Activated CD8-positive, alpha-beta memory T cell treated with anti-CD3 and anti-CD28 coated beads, Interleukin-2, amount 50 U/mL, for 4 hours (primary cell): ENCODE measurements at places on chromosomes 3 and 15.

DNA sequence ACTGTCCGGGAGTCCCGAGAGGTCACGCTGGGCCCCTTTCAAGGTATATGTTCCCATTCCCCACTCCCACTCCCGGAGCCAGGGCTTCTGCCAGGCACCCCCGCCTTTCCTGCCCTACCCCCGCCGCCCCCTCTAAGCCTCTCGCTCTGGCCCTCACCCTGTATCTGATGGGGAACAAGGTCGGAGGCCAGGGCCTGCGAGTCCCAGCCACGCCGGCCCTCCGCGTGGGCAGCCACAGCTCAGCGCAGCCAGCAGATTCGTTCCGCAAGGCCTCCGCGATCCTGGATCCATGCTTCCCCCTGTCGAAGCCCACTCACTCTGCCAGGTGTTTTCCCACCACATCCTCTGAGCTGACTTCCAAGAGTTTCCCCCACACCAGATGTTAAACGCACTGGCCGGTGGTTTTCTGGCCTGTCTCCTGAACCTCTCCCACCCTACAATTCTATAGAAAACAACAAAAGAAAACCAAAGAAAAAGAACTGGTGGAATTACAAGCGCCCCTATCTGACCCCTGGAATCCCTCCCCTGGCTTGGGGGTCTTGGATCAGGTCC is 303.7 kb downstream of the NTRK3 start:
- DNase-seq: no peak

DNA sequence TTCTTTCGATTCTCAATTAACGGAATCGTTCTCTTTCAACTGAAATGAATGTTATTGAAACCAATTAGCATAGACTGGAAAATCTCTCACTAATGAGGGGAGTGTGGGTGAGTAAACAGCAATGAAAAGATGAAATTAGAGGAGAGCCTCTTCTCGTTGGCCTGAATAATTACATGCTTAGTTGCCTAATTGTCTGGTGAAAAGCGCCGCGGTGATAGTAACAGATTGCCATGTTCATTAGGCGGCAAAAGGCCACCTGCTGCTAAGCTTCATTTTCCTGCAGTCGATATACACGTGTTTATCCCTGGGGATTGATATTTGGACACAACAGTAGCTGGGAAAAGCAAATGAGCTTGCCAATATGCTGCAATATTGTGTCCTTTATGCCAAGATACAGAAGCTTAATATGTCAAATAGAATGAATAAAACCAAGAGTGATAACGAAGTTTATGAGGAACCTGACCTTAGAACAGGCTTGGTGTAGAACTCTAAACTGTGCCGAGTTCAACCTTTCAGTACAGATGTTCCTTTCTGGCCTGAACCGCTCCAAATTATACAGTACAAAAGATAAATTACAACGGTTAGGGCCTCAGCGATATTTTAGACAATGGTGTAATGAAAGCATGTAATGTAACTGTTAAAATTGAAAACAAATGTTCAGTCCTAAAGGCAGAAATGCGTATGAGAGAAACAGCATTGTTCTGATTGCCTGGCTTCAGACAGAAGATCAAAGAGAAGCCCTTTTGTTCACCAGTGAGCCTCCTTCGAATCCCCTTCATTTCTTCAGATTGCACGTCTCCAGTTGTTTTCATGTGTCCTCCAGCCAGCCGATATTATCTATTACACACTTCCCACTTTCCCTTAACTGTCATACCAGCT is 185.2 kb downstream of the SHOX2 start:
- DNase-seq: no peak

- peak; percentile 24 for DNase-seq
Measured at GRCh38 chr3:31695280-31696008, 162.7 kb downstream of the STT3B start.

DNA sequence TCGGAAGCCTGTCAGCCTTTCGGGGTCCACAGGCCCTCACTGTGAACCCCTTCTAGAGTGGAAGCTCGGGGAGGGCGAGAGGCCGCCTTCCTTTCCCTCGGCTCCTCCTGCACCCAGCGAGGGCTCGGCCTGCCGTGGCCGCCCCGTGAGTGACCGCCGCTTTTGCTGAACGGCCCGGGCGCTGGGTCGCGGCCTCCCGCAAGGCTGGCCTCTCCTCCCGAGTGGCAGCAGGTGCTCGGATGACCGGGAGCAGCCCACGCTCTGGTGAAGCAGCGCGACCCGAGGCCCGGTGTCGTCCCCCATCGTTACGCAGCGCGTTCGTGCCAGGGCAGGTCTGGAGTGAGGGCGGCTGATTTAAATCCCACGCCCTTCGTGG is 53.8 kb downstream of the LRRK1 start:
- no peak for DNase-seq

GRCh38 chr3:133884887-133885711 is 10.6 kb downstream of the RAB6B start:
- DNase-seq: no peak

DNA sequence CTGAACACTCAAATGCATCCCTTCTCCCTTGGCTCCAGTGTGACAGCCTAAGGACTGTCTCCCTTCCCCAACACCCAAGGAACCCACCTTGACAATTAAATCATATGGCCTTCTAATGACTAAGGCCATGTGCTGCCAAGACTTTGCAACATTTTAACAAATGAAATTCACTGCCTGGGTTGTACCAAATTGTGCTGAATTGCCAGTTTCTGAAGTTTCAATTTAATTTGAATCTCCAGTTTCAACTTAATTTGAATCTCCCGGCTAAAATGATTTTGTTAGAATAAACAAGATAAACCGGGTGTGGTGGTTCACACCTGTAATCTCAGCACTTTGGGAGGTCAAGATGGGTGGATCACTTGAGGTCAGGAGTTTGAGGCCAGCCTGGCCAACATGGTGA is 72.4 kb upstream of the RAP2B start:
- no peak for DNase-seq

- DNase-seq: no peak
Measured at GRCh38 chr3:71244826-71245488, 338.6 kb downstream of the FOXP1 start.

- no peak for DNase-seq
Measured at GRCh38 chr3:62226601-62227339, 146.6 kb downstream of the FEZF2 start.

- DNase-seq: no peak
Measured at GRCh38 chr15:40796041-40796440, 10.8 kb upstream of the ZFYVE19 start.

GRCh38 chr3:127902486-127902885 is 12.5 kb upstream of the KBTBD12 start:
- DNase-seq: no peak

- DNase-seq: no peak
Measured at GRCh38 chr15:40233727-40234577, 4.9 kb upstream of the PAK6 start.

DNA sequence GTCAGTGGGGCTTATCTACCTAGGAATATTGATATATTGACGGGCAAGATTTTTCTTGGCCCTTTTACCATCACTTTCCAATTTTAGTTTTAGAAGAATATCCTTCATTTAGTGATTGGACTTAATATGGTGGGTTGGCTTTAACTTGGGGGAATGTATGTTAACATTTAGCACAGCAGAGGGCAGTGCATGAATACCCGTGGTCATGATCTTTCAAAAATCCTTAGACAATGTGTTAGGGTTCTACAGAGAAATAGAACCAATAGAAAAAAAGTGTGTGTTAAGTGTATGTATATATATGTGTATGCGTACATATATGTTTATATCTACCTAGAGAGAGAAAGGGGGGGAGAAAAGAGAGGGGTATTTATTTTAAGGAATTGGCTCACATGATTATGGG is 36.9 kb downstream of the GPR171 start:
- DNase-seq: no peak

GRCh38 chr15:53074221-53074620 is 284.1 kb upstream of the ONECUT1 start:
- no peak for DNase-seq

GRCh38 chr3:16516695-16517481 is 3.4 kb upstream of the RFTN1 start:
- DNase-seq: no peak

GRCh38 chr15:66483131-66483566 is 14.4 kb downstream of the SNAPC5 start:
- no peak for DNase-seq

DNA sequence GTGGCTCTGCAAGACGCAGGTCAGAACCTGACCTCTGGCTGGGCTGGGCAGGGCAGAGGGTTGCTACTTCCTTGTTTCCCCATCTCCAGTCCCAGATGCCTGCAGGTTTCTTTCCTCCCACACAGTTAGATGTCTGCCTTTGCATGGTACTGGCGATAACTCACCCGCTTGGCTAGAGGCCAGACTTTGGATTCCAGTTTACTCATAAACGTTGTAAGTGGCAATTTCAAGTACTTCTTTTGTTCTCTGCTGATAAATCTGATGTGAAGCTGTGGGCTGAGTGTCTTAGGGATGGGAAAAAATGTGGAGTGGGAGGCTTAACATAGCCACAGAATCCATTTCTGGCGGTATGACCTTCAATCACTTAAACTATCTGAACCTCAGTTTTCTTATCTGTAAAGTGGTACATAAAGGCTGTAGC is 194.2 kb downstream of the EBLN2 start:
- no peak for DNase-seq

- DNase-seq: no peak
Measured at GRCh38 chr3:59406943-59407342, 357.1 kb upstream of the CFAP20DC start.

DNA sequence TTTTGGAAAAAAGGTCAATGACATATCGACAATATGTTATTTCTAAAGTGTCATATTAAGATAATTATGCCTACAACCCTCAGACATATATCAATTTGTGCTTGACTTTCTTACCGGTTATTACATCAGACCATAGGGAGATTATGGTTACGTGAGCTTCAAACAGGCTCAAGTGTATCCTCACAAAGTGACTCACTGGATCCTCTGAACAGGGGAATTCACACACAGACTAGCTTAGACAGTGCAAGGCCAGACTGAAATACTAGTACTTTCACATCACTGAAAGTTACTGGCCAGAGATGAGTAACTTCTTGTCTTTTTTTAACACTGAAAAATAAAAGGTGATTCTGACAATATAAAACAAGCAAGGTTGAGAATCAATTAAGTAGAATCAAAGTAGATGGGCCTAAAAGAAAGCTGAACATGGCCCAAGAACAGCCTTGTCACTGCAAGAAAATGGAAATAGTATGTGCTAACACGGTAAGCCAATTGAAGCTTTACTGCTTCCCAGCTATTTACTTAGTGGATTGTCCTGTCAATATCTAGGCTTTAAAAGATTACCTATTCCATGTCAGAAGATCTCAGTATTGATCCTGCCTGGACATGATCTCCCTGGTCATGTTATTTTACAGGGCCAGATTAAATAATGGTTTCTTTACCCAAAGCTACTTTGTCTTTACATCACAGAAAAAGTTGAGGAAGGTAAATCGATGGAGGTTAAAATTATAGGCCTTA is 848.6 kb downstream of the ROBO1 start:
- no peak for DNase-seq

GRCh38 chr3:67349551-67350174 is 304.7 kb downstream of the SUCLG2 start:
- no peak for DNase-seq

GRCh38 chr3:124920718-124921117 is 13.8 kb downstream of the MUC13 start:
- DNase-seq: no peak

GRCh38 chr3:11996480-11996879 is 7.7 kb upstream of the SYN2 start:
- DNase-seq: no peak

GRCh38 chr3:8864402-8865350 is 95.3 kb upstream of the OXTR start:
- no peak for DNase-seq

DNA sequence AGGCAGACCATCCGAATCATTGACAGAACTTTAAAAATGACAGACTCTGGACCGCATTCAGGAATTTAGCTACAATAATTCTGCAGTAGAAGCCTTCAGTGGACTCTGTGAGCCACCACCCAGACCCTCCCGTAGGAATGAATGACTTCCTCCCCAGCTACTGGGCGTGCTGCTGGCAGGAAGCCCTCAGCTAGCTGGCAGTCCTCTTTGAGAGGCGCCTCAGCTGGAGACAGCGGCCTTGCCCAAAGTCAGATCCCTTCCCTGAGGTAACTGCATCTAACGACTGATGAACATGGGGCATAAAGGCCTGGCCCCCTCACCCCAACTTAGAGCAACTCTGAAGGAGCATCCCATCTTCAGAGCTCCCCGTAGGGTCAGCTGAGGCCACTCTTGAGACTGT is 25.8 kb downstream of the CRABP1 start:
- no peak for DNase-seq

DNA sequence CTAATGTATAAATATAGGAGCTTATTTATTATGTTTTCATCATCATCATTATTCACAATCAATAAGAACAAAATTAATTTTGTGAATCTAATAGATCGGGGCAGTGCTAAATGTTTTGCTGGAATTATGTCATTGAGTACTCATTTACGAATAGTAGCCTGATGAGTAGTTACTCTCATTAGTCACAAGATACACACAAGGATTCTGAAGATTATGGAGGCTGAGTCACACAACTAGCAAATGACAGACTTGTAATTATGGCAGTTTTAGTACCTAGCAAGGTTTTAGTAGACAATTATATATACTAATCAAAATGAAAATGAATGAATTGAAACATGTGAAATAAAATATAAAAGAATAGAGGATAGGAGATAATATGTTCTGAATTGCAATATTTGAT is 954.2 kb downstream of the CADM2 start:
- DNase-seq: no peak
